NCI-H748 treated with DMSO at 0.1 percent for 48 hours (cell line): ENCODE measurements at places on chromosomes 2 and 18.

DNA sequence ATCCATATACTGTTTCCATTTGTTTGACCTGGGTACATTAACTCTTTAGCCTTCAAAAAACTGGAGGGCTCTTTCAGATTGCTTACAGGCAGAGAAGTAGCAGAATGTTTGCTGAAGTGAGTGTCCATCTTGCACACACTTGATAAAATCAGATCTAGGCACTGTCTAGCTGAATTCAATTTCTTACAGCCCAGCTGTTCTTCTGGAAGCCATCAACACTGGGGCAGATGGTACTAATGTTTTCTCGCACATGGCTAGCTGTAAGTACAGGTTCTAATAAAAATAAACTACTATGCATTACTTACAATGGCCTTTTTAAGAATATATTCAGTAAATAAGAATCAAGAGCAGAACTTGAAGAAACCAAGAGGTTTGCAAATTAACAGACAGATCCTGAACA lies 175.9 kb downstream of the NBAS start:
- DNase-seq = no peak

GRCh38 chr2:137672989-137673552 lies 291.2 kb upstream of the HNMT start:
- DNase-seq = no peak

DNA sequence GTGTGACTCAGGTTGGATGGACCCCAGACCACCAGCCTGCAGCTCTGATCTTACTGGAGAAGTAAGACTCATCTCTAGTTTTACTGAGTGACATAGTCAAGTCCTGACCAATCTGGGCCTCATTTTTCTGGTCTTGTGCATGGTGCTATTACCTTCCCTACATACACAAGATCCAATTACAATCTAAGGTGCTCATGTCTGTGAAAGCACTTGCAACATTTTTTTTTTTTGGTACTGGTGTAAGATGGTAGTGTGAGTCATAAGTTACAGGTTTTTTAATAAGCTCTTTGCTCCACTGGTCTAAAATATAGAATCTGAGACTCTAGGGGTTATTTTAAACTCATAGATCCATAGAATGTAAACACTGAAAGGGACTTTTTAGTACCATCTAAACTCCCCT lies 117.3 kb upstream of the EFEMP1 start:
- DNase-seq = no peak

DNA sequence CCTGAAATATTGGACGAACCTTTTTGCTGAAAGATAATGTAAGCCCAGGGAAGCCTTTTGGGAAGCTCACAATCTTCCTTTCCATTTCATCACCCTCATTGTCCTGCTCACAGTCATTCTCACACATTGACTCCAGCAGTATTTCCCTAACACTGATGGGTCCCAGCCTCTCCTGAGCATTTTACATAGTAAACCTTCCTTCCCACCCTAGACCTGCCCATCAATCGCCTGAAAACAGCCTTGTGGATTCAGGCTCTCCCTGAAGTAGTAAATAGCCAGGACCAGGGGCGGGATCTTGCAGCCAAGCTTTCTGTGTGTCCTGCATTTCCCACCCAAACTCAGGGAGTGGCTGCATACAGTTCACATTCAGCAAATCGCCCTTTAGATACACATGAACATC lies 149.9 kb downstream of the CYRIA start:
- DNase-seq = no peak

- DNase-seq = no peak
Observed at GRCh38 chr2:137952586-137953129, 11.6 kb upstream of the HNMT start.

DNA sequence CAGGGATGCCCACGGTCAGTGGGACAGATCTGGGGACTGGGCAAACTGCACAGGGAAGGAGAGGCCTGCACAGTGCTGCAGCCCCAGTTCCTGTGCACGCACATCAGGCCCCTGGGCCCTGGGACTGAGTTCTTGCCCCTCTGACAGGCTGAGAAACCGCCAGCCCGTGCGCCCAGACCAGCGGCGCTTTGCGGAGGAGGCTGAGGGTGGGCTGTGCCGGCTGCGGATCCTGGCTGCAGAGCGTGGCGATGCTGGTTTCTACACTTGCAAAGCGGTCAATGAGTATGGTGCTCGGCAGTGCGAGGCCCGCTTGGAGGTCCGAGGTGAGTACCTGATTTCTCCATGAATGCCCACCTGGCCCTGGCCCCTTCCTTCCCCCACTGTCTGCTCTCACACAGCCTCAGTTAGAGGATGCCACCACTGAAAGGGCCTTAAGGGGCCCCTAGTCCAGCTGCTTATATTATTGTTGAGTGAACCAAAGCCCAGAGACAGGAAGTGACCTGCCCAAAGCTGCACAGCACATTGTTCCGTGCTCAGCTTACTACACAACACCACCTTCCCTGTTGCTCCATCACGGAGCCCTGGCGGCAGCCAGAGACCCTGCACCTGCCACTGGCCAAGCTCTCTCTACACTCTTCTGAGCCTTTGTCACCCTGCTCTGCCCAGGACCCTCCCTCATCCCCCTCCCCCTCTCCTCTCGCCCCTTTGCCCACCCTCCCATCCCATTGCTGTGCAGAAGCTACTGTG lies 29.8 kb downstream of the SPEG start:
- no peak for DNase-seq

DNA sequence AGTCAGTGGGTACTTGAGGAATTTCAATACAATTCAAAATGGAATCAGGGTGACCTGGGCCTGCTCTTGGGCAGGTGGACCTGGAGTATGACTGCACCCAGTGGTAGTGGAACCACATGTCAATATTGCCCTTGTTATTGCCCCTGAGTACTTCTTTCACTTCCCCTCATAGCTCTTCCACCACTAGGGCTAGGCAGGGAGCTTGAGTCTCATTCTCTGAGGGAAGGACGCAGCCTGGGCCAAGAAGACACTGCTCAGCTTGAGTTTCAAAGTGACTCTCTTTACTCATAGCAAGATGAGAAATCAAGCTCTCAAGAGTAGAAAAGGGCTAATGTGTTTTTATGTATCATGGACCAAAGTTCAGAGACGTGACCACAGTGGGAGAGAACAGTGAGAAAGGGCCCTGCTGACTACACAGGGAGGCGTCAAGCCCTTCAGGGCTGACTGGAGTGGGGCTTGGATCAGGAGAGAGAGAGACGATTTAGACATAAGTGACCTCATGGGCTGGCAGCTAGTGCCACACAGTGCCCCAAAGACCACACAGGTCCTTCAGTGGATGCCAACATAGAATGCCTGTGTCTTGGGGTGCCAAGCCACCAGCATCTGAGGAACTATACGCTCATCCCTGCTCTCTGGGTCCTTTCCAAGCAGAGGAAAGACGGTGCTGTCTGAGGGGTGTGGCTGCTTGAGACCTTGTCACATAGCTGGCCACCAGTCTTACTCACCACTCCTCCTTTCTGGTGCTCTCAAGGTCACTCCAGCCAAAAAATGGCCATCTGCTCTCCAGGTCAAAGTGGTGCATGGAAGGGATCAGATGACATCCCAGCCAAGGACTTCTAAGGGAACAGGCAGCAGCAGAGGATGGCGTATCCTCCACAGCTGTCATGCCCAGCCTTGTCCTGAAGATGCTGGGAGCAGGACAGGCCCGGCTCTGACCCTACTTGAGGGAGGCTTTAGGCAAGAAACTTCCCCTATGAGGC lies 13.0 kb downstream of the PTMA start:
- DNase-seq = no peak

DNA sequence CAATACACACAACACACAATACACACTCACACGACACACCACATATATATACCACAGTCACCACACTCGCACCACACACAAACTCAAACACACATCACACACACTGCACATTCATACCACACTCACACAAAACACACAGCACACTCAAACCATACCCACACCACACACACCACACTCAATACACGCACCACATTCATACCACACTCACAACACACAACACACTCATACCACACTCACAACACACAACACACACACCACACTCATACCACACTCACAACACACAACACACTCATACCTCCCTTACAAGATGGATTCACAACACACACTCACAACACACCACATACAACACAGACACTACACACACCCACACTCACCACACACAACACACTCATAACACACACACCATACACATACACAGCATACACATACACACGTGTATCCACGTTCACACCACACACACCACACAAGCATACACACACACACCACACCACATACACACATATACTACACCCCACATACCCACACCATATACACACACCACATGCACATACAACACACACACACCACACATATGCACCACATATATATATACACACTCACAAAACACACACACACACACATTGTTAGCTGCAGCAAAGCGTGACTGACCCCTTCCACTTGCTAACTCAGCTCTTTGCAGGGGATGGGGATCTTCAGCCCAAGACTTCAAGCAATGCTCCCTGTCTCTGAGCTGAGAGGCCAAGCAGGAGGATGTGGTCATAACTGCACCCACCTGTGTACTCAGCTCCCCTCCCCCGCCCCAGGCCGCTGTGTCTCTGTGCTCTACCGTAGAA lies 59.0 kb downstream of the SDC1 start:
- DNase-seq = no peak

GRCh38 chr2:172052000-172052983 lies 33.0 kb upstream of the DLX1 start:
- DNase-seq = peak; percentile 49

GRCh38 chr2:167929484-167929883 lies 317.9 kb downstream of the STK39 start:
- no peak for DNase-seq

- no peak for DNase-seq
Observed at GRCh38 chr18:36158266-36158867, 28.7 kb downstream of the ELP2 start.

DNA sequence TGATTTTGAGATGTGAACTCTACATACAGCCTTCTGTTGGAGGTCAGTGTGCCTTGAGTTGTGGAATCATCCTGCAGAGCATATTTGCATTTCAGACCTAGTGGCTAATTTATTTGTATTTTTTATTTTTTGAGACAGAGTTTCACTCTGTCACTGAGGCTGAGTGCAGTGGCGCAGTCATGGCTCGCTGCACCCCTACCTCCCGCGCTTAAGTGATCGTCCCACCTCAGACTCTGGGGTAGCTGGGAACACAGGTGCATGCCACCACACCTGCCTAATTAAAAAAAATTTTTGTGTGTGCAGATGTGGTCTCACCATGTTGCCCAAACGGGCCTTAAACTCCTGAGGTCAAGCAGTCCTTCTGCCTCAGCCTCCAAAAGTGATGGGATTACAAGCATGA lies 104.4 kb downstream of the ASXL3 start:
- no peak for DNase-seq

- DNase-seq = no peak
Observed at GRCh38 chr2:114727012-114727411, 284.6 kb downstream of the DPP10 start.

GRCh38 chr18:31206787-31207381 lies 44.2 kb upstream of the DSC1 start:
- peak; percentile 44 for DNase-seq

DNA sequence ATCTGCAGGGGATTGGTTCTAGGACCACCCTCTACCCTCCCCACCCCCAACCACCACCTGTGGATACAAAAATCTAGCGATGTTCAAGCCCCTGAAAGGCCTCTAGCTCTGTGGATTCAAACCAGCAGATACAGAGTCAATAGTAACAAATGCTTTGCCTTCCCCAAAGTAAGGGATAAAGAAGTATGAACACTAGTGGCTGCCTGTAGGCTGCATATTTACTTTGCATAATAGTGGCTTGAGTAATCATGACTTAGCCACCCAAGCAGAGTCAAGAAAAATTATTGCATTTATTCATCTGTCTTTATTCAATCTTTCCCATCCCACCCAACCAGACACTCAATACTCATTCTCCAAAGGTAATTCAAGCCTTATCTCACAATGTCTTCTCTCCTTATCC lies 43.8 kb downstream of the SOCS6 start:
- no peak for DNase-seq

GRCh38 chr2:174744111-174744510 lies 20.2 kb downstream of the CHRNA1 start:
- no peak for DNase-seq

- no peak for DNase-seq
Observed at GRCh38 chr2:128264881-128265607, 53.6 kb downstream of the HS6ST1 start.

- no peak for DNase-seq
Observed at GRCh38 chr2:149021761-149022160, 16.7 kb upstream of the LYPD6B start.

- DNase-seq = no peak
Observed at GRCh38 chr2:58131191-58132011, 84.8 kb downstream of the VRK2 start.

DNA sequence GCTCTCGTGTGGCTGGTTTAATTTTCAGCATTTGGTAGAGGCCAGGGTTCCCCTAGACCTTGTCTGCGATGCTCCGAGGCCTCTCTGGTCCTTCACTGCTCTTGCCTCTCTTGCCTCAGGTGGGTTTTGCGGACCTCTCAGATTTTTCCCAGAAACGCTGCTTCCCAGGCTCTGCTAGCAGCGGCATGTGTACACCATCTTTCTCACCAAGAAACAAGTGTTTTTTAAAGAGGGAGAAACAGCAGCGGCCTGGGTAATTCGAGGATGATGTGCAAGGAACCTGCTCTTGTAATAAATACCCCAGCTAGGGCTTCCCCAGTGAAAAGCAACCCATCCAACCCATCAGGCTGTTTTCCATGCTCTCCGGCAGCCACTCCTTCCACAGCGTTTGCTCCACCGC lies 33.5 kb upstream of the COL6A3 start:
- no peak for DNase-seq

GRCh38 chr2:127762846-127763245 lies 48.1 kb downstream of the WDR33 start:
- DNase-seq = no peak

GRCh38 chr2:33577668-33578067 lies 21.4 kb downstream of the FAM98A start:
- DNase-seq = no peak

- DNase-seq = no peak
Observed at GRCh38 chr2:72926368-72926767, 9.0 kb downstream of the EMX1 start.

- DNase-seq = no peak
Observed at GRCh38 chr18:9806905-9807304, 78.9 kb upstream of the TXNDC2 start.

- no peak for DNase-seq
Observed at GRCh38 chr2:60071490-60071831, 482.0 kb downstream of the BCL11A start.
